ENCODE measurements at places on chromosomes 7 and 10. TPM values are rescaled to one million over a fixed set of nuclear protein-coding genes. Genes with fewer than 3 reads are reported as not detected.
A peak's percentile ranks its signal among the peaks of the same experiment; 100 is the strongest.

GRCh38 chr7:51274001-51274400 lies 42.6 kb downstream of the COBL start:
- no peak for DNase-seq

- DNase-seq: no peak
Observed at GRCh38 chr10:88870089-88870488, 10.0 kb upstream of the STAMBPL1 start.

GRCh38 chr7:157693521-157694375 lies 356.9 kb downstream of the DNAJB6 start:
- DNase-seq: no peak

DNA sequence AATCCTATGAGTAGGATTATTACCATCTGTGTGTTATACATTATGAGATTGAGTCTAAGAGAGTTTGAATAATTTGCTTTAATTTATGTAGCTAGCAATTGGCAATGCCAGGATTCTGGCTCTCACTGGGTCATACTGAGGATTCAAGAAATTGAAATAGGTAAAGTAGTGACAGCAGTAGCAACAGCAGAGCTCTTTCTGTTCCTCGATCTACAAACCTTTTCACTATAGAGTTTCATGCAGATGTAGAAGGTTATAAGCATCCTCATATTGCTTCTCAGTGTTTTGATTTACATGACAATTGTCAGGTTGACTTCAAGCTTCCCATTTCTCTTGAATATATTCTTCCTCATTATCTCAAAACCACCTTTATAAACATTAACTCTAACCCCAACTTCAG lies 294.1 kb upstream of the CSTF2T start:
- DNase-seq: no peak

Gene FAM20C
- polyA plus RNA-seq: not detected

DNA sequence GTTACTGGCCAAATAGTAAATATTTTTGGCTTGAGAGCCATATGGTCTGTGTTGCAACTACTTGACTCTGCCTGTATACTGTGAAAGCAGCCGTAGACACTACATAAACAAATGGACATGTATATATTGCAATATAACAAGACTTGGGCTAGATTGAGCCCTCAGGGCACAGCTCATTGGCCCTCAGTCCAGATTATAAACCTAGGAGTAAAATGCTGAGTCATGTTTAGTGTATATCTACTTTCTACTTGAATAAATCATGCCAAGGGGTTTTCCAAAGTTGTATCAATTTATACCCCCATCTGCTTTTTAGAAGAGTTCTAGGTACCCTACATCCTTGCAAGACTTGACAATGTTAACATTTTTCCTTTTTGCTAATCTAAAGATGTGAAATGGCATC lies 27.4 kb upstream of the POU6F2 start:
- no peak for DNase-seq

DNA sequence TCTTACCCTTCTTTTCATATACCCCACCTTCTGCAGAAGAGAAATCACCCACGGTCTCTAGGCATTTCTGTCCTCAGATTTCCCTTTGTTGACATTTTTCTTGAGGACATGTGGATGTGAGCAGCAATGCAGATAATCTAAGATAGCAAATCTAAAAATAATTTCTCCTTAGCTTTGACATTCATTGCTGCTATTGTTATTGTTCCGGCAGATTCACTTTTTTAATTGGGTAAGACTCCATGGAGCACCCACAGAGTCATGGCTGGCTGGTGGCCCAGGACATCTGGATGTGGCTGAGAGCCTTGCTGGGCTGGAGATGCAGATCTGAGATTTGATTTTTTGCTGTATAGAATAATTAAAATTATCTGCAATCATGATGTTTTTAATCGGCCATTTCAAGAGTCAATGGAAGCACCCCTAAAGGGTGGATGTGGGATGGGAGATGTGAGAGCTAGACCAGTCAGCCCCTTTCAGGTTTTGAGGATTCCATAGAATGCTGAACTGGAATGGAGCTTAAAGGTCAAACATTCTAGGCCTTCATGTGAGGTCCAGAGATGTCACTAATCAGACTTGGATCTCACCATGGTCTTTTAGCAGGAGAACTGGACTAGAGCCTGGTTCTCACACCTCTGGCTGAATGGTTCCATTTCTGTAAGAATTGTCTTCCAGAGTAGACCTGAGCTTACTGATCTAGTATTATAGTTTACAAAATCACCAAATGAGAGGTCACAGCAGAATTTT lies 37.5 kb downstream of the TAS2R41 start:
- DNase-seq: no peak

- no peak for DNase-seq
Observed at GRCh38 chr10:97207756-97208346, 22.1 kb upstream of the SLIT1 start.

DNA sequence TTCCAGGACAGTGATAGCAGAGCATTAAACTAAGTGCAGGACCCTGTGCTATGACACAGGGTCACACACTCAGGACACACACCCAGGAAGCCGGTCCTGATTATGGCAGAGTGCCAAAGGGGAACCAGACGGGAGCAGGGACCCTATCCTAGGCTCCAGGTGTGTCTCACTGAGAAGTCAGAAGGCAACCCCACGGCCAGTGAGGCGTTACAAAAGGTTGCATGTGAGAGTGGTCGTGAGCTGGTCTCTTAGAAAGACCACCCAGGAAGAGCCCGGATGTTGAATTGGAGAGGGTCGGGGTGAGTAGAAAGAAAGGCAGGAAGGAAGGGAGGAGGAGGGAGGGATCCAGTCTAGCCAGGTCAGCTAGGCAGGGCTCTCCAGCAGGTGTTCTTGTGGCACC lies 31.0 kb downstream of the FRMPD2 start:
- DNase-seq: no peak

DNA sequence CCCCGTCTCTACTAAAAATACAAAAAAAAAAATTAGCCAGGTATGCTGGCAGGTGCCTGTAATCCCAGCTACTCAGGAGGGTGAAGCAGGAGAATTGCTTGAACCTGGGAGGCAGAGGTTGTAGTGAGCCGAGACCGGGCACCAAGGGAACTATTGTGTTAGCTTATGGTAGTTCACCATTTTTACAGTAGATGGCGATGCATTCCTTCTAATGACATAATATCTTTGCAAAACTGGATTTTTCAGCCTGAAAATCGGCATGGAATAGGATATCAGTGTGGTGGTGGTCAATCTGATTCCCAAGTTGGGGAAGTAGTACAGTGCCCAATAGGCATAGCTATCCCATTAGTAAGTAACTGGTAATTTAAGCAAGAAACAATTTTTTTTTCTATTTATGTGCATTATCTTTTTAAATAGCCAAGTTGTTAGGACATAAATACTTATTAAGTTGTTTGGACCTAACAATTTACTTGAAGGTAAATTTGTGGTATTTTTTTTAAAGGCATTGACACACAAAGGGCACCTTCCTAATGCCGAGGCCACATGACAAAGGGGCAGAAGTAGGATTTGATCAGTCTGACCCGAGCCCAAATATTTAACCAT lies 17.6 kb upstream of the IMPDH1 start:
- peak; percentile 62 for DNase-seq

Gene SPACDR
- 0.12 TPM for polyA plus RNA-seq

- no peak for DNase-seq
Observed at GRCh38 chr10:51574248-51575048, 124.9 kb downstream of the CSTF2T start.

Gene SPDYE8
- polyA plus RNA-seq: not detected

- DNase-seq: peak; percentile 76
Observed at GRCh38 chr7:16421333-16422102, at the start of gene CRPPA. Gene CRPPA (minus strand): TSS chr7:16421538. CDS start chr7:16421322, 216 bp downstream.

- no peak for DNase-seq
Observed at GRCh38 chr7:4131063-4131462, 551.0 kb upstream of the FOXK1 start.

DNA sequence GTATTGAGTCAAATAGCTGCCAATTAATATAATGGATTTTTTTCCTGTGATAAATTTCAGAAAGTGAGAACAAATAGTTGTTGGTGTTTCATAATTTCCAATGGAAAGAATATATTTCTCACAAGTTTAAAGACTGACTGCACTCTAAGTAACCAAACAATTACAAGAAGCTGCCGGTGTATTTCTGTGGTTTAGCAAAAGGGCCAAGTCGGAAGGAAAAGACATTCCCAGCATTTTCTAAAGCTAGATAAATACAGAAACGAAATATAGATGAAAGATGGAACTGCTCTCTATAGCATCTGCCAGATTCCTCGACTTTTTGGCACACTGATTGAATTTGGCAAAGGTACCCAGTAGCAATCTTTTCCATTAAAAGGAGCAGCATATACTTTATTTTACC lies 92.7 kb upstream of the MKX start:
- DNase-seq: no peak

Gene GIMAP8
- polyA plus RNA-seq: not detected

- no peak for DNase-seq
Observed at GRCh38 chr10:15877836-15878576, 17.7 kb upstream of the MINDY3 start.

GRCh38 chr7:4261601-4261960 lies 420.5 kb upstream of the FOXK1 start:
- no peak for DNase-seq

Gene CCDC136
- 40.8 TPM for polyA plus RNA-seq

GRCh38 chr10:42952349-42952748 lies 124.5 kb upstream of the RET start:
- peak; percentile 23 for DNase-seq

Gene GIMAP1
- 0.04 TPM for polyA plus RNA-seq

- no peak for DNase-seq
Observed at GRCh38 chr10:126904818-126905701, at the start of gene DOCK1. Gene DOCK1 (plus strand): TSS chr10:126905428. CDS start chr10:126905518, 90 bp downstream.

DNA sequence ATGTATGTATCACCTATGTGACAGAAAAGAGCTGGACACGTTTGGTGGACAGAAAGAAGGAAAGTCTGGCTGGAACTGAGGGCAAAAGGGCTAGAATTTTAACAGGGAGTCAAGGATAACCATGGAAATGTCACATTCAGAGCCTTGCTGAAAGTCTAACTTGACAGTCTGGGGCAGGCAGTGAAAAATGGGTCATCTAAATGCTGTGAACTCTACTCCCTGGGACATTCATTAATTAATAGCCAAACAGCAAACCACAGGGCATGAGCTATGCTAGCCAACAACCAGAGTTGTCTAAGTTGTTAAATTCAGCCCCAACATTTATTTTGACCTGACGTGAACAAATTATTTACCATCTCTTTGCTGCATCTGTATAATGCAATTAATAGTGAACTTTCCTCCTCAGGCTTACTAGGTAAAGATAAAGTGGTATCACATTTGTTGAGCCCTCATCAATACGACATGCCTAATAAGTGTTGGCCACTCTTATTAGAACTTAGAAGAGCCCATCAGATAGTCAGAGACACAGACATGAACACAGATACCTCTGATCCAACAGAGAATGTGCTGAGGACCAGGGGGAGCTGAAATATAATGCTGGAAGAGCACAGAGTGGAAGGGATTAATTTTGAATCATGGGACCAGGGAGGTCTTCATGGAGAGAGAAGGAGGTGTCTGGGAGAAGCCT lies 109.9 kb downstream of the SORCS1 start:
- DNase-seq: no peak

- no peak for DNase-seq
Observed at GRCh38 chr10:27072436-27073114, 27.7 kb downstream of the ANKRD26 start.

DNA sequence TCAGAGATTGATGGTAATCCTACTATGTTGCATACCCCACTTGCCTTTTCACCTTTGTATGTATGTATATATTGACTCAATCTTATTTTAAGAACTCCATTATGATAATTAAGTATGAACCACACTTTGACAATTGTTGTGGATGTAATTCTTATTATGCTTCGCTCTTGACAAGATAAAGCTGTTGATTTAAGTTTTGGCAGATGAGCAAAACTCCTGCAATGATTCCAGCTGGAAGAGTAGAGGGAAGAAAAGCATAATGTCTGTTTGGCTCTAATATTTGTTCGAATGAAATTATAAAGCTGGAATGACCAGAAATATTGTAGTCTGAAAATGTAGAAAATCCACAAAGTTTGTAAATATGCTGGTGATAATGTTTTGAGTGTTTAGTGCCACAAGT lies 83.8 kb upstream of the AKR1E2 start:
- DNase-seq: no peak

DNA sequence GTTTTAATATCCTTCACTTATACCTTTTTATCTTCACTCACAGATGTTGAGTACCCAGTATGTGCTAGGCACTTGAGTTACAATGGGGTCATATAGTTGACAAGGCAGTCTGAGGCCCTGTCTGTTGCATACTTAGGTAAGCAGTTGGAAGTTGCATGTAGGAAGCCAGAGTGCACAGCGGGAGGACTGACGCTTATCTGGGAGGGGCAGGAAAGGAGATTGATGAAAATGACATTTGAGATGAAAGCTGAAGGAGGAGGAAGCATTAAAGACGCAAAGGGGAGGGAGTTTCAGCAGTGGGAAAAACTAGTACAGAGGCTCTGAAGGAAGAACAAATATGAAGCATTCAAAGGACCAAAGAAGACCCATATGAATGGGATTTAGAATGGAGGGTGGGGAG lies 266.2 kb downstream of the HTR7 start:
- no peak for DNase-seq

DNA sequence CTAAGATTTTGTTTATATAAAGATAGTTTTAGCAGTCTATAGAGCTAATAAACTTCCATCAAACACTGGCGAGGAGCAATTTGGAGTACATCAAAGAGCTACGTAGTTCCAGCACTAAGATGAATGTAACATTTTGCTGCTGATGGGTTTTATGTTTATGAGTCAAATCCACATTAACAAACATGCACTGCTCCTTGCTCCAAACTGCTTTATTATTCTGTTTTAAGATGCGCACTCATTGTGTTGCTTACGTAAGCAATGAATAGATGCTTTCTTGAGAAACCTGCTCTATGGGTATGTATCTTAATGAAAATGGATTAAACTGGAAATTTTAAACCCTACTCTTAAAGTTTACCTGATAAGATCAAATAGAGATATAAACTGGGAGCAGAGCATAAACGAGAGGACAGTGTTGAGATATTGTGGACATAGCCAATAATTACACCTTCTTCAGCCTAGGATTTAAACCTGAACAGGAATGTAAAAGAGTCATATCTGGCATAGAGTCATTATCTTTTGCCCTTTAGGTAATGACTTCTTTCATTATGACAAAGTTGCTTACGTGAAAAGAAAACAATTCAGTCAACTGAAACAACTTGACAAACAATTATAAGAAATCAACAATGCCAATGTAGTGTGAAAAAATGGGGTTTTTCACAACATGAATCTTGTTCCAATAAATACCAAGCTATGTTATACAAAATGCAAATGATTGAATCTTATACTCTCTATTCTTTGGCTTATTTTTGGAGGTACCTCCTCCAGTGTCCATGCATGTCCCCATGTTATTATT lies 153.5 kb upstream of the MTPN start:
- no peak for DNase-seq

Gene FAM237B
- polyA plus RNA-seq: not detected

DNA sequence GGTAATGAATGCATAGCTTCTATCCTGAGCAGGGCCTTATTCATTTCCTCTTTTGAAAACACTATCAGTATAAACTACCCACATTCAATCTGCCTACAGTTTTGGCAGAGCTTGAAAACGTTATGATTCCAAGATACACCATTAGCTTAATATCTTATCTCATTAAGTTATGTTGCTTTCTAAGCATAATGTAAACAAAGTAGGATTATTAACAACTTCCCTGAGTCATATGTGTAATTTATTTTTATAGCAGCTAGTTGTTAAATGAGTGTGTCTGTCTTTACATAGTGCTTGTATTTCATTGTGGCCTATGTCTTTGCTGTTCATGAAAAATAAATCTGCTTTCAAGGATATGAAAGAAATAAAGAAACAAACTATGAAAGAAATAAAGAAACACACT lies 106.2 kb upstream of the DLX6 start:
- no peak for DNase-seq

GRCh38 chr10:44457259-44457658 lies 72.4 kb upstream of the CXCL12 start:
- DNase-seq: no peak

GRCh38 chr10:110802551-110803238 lies 69.0 kb upstream of the PDCD4 start:
- DNase-seq: no peak

Gene MSRB2
- polyA plus RNA-seq: 5.9 TPM

Gene LEP
- polyA plus RNA-seq: not detected

Measured in K562 (cell line).